COLO829 (cell line): ENCODE measurements at places on chromosomes 2 and 18.

GRCh38 chr2:30030361-30030760, 109.0 kb upstream of the ALK start:
- DNase-seq, result no peak

DNA sequence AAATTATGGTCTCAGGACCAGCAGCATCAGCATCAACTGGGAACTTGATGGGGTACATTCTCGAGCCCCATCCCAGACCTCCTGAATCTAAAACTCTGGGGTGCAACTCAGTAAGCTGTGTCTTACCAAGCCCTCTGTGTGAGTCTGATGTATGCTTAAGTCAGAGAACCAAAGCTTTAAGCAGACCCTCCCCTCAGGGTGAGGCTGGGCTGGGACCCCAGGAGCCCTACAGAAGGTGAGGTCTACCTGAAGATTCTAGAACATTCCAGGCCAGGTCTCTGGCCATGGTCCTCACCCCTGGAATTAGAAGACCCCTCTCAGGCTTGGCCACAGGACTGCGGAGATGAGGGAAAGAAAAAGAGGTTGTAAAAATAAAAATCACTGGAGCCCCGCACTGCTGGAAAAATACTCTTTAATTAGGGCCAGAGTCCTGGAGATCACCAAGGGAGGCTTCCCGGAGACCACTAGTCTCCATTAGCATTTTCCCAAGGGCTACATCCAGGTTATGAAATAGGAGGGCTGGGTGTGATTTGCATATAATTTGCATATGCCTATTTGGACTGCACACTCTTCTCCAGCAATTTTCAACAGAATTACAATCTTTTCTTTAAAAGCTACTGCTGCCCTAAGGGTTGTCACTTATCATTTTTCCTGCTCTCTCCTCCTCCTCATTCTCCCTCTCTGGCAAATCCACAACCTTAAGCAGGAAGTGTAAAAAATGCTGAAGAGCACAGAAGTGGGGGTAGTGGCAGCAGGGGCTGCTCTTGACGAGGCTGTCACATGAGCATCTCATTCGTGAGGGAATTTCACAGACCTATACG, 100.2 kb downstream of the ZBTB7C start:
- DNase-seq, result no peak

DNA sequence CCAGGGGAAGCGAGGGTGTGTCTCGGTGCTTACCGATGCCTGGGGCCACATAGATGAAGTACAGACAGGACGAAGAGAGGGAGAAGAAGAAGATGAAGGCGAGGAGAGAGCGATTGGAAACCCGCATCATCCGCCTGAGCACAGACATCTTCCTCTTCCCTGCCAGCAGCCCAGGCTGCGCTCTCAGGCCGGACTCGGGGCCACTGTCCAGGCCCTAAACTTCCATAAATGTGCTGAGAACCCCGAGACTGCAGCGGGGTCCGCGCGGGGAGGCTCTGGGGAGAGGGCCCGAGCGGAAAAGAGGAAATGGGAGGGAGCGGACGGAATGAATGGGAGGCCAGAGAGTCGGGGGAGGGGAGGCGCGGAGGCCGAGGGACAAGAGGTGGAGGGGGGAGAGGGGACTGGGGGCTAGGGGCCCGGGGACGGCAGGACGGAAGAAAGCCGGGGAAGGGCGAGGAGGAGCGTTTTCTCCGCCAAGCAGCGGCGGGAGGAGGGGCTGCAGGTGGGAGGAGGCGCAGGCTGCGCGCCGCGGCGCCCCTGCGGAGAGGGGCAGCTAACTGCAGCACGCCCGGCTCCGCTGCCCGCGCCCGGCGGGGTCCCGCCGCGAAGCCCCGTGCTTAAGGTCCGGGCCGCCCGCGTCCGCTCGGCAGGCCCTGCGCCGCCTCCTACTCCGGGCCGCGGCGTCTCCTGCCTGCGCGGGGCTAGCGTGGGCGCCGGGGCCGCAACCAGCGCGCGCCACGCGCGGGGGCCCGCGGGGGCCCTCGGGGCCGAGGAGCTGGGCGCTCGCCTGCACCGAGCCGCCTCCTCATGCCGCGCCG, at the start of gene B4GALT6:
Gene B4GALT6, minus strand, starts transcription at position 303 of the 818 bp plus-strand sequence. Its CDS starts 155 bp downstream, at position 148.
- DNase-seq, result peak; percentile 54

DNA sequence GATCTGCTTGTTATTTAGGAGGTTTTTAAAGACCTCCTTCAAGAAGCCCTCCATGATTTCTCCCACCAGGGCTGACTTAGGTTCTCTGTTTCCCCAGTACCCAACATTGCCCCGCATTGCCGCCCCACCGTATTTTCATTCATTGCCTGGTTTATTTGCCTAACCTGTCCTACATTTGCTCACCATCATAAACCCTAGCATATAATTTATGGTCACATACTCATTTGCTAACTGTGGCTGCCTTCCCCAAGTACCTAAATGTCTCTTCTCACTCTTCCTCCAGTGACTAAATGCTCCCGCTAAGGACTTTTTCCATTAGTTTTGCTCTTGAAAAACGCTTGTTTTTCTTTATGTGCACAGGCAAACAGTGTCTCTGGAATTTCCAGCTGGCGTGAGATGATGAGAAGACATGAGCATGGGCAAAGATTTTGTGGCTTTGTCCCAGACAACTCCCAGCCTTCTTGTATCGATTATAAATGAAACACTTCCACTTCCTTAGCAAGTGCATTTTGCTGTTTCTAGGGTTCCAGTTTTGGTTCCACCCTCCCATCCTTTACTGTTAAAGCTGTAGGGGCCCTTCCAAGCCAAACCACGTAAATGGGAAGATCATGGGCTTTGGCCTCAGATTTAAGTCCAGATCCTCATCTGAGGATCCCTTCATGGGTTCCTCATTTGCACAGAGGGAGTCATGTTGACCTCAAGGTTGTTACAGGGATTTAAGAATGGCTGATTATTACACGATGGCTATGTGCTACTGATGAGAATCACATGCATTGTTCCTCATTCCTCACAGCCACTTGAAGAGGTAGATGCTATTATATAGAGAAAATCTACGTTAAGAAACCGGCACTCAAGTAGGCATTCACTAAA, 21.0 kb upstream of the ARMC9 start:
- no peak for DNase-seq

DNA sequence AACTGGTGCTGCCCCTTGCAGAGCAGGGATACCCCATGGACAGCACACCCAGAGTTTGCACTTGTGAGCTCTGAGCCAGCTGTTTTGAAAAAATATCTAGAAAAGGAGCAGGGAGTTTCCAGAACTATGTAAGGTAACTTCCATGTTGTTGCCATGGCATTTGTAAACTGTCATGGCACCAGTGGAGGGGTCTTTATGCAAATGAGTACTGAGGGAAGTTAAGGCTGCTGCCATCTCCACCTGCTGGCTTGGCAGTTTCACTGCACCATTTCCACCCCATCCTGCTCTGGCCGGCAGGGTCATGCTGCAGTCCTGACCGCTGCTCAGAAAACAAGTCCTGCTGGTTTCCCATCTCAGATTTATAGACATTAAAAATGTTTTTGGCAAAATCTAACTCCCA, 52.3 kb upstream of the SNTG2 start:
- DNase-seq, result peak; percentile 11

DNA sequence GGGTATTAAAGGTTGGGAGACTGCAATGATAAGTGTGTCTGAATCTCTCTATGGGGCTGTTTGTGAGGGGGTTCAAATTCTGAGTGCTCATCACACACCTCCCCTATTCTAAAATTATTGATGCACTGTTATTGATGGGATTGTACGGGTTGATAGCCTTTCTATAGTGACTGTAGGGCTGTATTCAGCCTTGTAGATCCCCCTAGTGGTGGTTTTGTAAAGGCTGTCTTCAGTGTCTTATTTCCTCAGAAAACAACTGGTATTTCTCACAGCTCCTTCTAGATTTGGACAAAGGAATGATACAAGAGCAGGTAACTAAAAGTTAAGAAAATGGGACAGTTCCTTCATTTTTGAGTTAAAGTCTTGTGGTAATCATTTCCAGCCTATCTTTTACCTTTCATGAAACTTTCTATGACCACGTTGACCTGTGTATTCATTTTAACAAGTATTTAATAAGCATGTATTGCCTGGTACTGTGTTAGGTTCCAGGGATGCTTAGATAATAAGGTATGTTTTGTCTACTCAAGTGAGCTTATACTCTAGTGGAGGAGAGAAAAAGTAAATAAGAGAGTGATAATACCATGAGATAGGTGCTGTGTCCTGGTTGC, 21.2 kb downstream of the SMAD4 start:
- no peak for DNase-seq

- no peak for DNase-seq
Measured at GRCh38 chr18:58527285-58527951, 101.5 kb downstream of the ALPK2 start.

GRCh38 chr2:79972661-79973060, 331.9 kb downstream of the LRRTM1 start:
- DNase-seq, result no peak

GRCh38 chr2:37753758-37754157, 82.3 kb upstream of the CDC42EP3 start:
- no peak for DNase-seq

DNA sequence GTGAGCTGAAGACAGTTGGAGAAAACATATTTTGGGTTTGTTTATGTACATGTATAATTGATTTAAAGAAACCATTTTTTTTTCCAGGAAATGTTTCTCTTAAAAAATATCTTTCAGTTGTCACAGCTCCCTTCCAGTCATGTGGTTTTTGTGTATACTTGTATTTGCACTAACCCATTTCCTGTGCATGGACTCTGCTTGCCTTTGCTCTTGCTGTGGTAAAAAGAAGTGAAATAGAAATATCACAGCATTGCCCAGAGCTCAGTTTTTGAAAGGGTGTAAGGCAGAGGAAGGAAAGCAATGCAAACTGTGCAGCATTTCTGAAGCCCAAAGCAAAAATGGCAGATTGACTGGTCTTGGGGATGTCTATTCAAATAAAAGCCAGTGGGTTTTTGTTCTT, 10.4 kb upstream of the DOCK10 start:
- DNase-seq, result no peak

DNA sequence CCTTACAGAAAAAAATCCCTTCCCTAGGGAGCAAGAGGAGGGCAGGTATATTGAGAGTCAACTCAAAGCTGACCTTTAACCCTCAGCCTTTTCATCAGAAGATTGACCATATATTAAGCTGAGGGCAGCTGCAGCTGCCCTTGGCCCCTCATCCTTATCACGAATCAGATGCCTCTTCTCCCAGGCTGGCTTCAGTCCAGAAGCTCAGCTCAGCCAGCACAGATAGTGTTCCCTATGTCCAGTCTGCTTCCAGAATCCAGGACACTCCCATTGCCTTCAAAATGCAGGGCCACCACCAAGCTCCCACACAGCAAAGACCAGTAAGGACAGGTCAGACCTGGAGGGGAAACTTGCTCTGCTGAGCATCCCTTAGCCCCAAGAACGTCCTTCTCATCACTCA, 146.1 kb downstream of the BCL11A start:
- DNase-seq, result no peak

- no peak for DNase-seq
Measured at GRCh38 chr18:54641734-54642133, 50.7 kb downstream of the DYNAP start.

DNA sequence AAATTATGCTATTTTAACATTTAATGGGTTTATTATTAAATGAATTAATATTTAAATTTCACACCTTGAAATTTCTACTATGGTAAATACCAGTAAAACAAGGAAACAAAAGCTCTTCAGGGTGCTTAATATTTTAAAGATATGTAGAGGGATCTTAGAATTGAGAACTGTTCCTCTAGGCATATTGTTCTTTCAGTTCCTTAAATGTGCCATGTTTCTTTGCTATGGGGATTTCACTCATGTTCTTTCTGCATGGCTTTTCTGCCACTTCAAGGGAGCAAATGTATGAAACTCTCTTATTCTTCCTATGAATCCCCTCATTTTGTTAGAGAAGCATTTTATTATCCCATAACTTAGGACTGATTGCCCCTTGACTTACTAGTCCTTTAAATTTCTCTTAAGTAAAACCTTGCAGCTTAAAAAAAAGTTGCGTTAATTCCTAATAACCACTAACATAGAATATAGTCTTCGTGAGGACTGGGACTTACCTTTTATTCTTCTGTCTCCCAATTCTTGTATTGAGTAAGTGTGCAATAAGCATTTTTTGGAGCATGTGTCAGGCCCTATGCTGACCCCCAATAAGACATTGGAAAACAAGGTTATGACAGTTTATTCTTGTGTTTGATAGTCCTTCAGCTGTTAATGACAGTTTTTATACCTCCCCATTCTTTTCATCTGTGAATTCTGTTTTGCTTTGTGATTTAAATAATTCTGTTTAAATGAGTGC, 95.7 kb downstream of the BIRC6 start:
- no peak for DNase-seq

GRCh38 chr18:78406743-78407465, 572.7 kb upstream of the SALL3 start:
- no peak for DNase-seq

GRCh38 chr2:96265349-96265839, 403 bp downstream of the TMEM127 start:
- no peak for DNase-seq

DNA sequence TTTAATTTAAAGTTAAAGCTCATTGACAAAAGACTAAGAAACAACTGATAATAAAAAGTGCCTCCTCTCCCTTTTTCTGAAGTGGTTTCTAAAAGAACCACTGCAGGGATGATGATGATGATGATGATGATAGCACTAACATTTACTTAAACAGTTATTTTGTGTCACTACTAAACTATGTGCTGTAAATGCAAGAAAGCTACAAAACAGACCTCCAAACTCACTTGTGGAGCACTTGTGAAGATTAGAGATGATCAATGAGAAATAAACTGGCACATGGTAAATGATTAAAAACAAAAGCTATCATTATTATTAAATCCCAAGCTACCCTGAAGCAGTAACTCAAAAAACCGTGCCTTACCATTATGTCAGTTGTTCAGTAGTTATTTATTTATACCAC, 88.7 kb downstream of the SLC8A1 start:
- DNase-seq, result no peak

- DNase-seq, result no peak
Measured at GRCh38 chr2:81895620-81896250, 1591.2 kb upstream of the LRRTM1 start.

- DNase-seq, result no peak
Measured at GRCh38 chr18:54030434-54030833, 194.0 kb downstream of the MBD2 start.

DNA sequence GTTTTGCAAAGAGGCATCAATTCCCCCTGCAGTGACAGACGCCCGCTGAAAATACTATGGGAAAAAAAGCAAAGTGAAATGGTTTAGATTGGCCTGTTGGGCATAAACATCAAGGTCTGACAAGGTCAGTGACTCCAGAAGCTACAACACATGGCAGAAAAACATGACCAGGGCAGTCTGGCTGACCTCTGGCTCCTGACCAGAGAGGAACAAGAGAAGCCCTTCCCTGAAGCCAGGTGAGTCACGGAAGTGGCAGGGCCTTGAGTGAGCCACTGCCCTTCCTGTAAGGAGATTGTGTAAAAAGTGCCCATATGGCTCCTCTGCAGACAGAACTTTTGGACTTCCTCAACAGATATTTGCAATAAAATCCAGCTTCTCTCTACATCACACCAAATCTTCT, 72.0 kb downstream of the DNER start:
- no peak for DNase-seq

DNA sequence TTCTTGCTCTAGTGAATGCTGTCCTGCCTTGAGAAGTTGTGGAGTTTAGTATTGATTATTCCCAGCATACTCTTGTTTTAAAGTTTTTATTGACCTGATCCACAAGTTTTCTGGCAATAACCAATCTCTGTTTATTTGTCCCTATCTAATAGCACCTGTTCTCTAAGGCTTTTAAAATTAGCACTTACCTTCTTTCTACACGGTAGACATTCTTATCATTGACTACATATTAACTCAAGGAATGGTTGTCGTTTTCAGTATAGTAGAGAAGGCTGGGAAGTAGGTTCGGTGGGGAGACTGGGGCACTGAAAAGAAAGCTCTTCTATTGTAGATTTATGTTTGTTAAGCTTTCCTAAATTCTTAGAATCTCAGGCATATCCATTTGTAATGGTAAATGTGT, 726.0 kb downstream of the DPP10 start:
- no peak for DNase-seq

GRCh38 chr2:158255257-158255656, 153.6 kb downstream of the UPP2 start:
- no peak for DNase-seq
